CD4-positive, alpha-beta T cell treated with Interleukin-10 for 1 hour (primary cell): ENCODE measurements at places on chromosomes 12 and 14.

GRCh38 chr14:76331328-76332011 lies 44.5 kb upstream of the ESRRB start:
- no peak for DNase-seq

- no peak for DNase-seq
These were observed 243.1 kb downstream of the BCAT1 start for GRCh38 chr12:24705741-24706358.

DNA sequence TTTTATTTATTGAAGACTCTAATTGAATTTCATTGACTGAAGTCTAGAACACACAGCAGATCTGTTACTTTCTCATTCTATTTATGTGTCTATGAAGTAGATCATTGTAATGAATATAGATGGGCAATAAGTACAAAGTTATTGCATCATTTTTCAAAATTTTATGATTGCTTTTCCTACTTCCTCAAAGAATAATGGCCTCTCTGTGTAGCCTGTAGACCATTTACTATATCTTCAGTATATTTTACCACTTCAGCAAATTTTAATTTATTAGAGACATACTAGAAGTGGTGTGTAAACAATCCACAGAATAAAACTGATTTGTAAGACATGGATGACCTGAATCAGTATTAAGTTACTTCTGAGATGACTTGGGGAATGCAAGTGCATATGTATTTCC lies 291.7 kb upstream of the FAR2 start:
- no peak for DNase-seq

- no peak for DNase-seq
These were observed 47.4 kb upstream of the BTG1 start for GRCh38 chr12:92193063-92193462.

GRCh38 chr12:124422570-124423523 lies 128.0 kb downstream of the RFLNA start:
- DNase-seq = no peak

DNA sequence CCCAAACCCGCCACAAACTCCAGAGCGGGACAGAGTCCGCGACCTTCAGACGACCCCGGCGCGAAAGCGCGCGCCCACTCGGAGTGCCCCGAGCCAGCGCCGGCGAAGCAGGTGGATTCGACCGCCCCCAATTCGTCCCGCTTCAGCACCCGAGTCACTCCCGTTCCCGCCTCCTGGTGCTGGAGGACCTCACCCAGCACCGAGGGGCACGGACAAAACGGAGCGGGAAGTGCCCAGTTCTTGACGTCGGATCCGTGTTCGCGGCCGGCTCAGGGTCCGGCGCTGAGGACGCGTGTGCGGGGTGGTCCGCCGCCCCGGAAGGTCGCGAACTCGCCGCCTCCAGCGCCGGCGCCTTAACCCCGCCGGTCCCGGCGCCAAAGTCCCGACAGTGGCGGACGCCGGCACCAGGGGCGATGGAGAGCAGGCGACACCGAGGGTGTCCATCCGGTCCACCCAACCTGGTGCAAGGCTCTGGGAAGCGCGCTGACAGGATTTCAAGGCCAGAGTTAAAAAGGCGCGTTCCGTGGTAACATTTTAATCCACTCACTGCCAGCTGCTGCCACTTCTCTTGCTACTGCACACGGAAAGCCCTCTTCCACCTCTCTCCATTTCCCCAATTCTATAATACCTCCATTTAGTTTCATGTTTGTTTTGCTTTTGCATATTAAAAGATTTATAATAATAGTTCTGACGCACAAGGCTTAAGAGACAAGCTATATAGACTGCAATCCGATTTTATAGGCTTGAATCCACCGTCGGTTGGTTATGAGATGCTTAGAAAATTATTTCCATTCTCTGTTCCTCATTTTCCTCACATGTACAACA lies 240.0 kb upstream of the CPNE8 start:
- DNase-seq = no peak

GRCh38 chr12:120468325-120468820 lies 1.2 kb downstream of the SRSF9 start:
- peak; percentile 26 for DNase-seq

GRCh38 chr14:34858765-34859164 lies 16.4 kb downstream of the BAZ1A start:
- no peak for DNase-seq

- DNase-seq = no peak
These were observed 515 bp upstream of the ABCC9 start for GRCh38 chr12:21941506-21942376.

- DNase-seq = no peak
These were observed 267.1 kb upstream of the CRY1 start for GRCh38 chr12:107360482-107360881.

- no peak for DNase-seq
These were observed 27.8 kb downstream of the FBXL14 start for GRCh38 chr12:1566449-1567135.

DNA sequence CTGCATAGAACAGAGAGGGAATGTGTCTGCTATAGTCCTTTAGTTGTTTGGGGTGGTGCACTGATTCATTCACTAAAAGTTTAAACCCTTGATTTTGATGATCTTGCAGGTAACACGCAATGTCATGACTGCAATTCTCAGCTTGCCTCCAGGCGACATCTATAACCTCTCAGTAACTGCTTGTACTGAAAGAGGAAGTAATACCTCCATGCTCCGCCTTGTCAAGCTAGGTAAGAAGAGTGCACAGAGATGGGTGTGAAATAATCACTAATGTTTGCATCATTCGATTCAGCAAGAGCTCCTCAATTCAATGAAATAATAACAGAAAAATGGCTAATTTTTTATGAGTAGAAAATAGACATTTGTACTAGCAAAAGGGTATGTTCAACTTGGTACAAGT lies 203.7 kb downstream of the PTPRO start:
- no peak for DNase-seq

DNA sequence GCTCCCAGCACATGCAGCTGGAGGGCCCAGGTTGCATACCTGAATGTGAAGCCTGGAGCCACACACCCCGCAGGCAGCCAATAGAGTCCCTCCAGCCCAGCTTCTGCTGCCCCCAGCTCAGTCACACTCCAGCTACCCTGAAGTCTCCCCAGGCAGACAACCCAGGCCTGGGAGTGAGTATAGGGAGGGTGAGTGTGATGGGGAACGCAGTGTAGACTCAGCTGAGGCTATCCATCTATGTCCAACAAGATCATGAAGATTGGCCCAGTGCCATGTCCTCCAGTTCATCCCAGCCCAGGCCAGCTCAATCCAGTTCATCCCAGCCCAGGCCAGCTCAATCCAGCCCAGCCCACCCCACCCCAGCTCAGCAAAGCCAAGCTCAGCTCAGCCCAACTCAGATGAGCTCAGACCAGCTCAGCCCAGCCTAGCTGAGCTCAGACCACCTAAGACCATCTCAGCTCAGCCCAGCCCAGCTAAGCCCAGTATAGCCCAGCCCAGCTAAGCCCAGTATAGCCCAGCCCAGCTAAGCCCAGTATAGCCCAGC lies 330.4 kb downstream of the TMEM121 start:
- DNase-seq = no peak

DNA sequence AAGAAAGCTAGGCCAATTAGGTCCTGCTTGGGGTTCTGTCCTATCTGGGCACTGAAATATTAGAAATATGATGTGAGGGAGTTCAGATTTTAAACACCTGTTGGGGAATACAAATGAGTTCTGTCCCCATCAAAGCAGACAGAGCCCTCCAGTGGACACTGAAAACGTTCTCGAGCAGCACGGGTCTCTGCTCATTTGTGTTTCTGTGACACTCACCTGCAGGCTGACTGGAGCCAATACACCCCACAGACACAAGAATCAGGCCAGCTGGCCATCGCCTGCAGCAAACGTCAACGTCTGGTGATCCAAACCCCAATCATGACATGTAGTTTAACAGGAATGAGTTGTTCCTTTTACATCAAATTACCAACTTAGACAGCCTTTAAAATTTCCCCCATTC lies 493.4 kb upstream of the TMEM132C start:
- no peak for DNase-seq

DNA sequence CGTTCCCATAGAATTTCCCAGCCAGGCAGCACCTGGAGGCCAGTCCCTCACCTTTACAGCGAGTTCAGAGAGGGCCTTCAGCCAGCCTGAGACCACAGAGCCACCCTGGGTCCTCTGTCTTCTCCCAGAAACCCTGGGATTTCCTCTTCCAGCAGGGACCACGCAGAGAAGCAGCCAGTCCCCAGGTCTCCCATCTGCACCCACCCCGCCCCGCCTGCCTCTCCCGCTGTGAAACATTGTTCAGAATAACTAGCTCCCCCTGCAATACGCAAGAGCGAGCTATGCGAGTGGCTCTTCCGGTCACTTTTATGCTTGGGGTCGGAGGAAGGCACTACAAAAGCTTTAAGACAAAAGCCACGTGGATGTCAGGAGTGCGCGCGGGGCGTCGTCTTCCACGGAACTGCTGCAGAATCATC lies 77.8 kb downstream of the SERPINA3 start:
- DNase-seq = no peak

DNA sequence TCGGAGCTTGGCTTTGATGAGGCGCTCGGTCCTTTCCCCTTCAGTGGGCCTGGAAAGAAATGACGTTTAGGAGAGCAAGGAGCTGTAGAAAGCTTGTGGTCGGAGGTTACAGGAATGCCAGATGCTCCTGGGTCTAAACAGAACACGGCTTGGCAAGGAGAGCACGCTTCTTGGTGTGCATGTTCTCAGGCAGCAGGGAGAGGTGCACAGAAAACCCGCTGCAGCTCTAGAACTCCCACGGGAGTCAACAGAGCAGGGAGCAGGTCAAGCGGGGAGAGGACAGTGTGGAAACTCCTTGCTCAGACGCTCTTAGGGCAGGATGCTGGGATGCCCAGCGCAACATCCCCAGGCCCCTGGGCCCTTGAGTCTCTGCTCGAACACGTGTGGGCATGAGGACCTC lies 51.0 kb downstream of the SSH1 start:
- DNase-seq = no peak

- peak; percentile 39 for DNase-seq
These were observed 51.3 kb upstream of the PLBD1 start for GRCh38 chr12:14618983-14619382.

DNA sequence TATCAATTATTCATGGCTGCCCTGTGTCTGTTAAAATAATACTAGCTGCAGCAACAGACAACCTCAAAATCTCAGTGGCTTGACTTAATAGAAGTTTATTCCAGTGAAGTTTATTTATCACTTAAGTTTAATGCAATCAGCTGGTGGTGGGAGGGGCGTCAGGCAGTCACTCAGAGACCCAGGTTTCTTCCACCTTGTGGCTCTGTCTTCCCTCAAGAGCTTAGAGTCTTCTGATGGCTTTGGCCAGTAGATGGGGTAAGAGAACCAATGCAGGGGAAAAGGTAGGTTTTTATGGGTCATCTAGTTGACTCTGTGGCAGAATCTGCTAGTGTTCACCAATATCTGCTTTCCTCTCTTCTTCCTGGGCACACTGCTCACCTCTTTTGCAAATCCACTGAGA lies 668.9 kb downstream of the AACS start:
- DNase-seq = no peak

- no peak for DNase-seq
These were observed 16.2 kb downstream of the ACIN1 start for GRCh38 chr14:23078692-23079116.

DNA sequence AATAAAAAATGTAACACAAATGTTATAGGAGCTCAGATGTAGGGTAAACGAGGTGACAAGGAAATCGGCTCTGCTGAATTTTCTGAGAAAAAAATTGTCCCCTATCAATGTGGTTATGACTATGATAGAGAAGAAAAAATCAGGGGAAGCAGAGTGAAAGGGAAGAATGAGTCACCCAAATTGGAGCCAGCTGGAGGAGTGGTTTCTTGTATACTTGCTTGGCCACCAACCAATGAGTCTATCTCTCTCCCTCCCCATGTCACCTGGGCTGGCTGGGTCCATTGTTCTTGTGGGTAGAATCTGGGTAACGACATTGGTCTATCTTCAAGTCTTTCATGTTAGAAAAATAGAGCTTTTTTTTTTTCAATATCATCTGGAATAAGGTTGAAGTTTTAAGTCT lies 196.6 kb upstream of the FLRT2 start:
- DNase-seq = no peak

- no peak for DNase-seq
These were observed 1029.2 kb upstream of the SEL1L start for GRCh38 chr14:82562881-82563280.

DNA sequence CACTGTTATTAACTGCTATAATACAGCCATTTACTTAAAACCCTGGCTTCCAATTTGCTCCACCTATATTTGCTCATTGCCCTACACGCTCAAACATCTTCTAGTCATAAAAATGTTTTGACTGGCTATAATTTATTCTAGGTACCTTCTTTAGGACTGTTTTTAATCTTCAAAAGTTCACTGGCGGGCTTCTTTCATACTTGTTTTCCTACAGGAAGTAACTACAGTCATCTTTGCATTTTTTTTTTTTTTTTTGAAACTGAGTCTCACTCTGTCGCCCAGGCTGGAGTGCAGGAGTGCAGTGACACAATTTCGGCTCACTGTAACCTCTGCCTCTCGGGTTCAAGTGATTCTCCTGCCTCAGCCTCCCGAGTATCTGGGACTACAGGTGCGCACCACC lies 32.5 kb downstream of the MPHOSPH9 start:
- DNase-seq = peak; percentile 5

DNA sequence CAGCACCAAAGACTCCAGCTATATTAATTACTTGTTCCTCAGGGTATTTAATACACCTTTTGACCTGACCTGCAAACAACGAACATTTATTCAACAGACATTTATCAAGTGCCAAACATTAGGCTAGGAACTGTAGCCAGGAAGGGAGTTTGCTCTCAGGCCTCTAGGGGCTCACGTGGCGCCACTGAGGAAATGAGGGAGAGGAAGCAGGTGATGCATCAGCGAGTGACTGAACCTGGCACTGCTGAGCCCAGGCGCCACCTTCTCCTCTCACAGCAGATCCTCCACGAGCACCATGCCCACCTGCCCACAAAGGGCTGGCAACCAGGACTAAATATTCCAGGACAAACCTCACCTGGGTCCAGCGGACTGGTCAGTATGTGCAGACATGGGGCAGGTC lies 50.2 kb downstream of the SETD3 start:
- peak; percentile 28 for DNase-seq

DNA sequence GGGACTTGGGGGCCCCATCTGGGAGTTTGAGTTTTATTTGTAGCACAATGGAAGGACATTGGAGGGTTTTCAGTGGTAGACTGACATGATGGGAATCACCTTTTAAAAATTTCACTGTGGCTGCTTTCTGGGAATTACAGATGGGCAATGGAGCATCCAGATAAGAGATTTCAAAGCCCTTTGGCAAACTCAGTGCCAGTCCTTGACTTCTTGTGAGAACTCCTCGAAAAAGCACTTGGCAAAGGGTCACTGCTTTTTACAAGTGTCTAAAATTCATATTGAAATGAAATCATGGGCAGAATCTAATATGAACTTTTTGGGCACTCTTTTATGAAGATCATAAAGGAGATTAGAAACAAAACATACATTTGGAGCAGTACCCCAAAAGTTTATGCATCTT lies 34.3 kb upstream of the IGF1 start:
- DNase-seq = no peak

- DNase-seq = no peak
These were observed 26.9 kb upstream of the PTGDR start for GRCh38 chr14:52240623-52241022.
